ENCODE measurements at places on chromosomes 13 and 19.

DNA sequence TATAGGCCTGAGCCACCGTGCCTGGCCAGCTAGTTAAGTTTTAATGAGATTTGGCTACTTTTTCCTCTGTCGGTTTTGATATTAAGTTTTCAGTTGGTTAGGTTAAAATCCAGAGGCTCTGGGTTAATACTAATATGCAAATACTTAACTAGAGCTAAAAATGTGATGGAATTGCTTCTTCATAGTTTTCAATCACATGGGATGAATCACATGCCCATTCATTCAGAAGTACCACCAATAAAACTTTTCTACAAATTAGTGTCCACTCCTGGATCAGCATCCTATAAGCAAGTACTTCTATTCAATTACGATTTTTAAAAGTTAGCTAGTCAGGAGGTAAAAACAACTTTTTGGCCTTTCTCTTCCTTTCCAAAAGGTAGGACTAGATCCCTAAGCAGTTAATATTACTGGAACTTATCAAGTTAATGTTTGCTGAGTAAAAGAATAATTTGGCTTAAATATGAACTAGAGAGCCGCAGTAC lies 4.3 kb downstream of the SLC25A30 start:
- DNase-seq = peak; percentile 21

GRCh38 chr19:3062165-3063105 lies at the start of gene TLE5:
TLE5 (minus strand) TSS chr19:3062495; CDS start chr19:3062200, 295 bp downstream.
- peak; percentile 62 for DNase-seq

DNA sequence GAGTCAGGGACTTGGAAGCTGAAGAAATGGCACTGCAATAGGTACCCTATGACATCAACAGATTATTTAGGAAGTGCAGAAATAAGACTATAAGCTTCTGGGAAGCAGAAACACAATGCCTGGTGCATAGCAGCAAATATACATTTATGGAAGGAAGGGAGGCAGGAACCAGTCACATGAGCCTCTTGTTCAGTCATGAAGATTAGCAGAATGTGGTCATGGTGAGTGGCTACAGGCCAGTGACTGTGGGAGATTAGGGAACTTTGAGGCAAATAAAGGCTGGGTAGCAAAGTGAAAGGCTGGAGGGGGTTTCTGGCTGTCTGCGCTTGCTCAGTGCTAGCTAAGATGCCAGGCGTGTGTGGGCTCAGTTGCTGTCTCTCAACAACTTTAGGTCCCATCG lies 96.3 kb downstream of the EPSTI1 start:
- no peak for DNase-seq

- DNase-seq = peak; percentile 35
Measured at GRCh38 chr13:30466841-30467252, 1.1 kb upstream of the HMGB1 start.

DNA sequence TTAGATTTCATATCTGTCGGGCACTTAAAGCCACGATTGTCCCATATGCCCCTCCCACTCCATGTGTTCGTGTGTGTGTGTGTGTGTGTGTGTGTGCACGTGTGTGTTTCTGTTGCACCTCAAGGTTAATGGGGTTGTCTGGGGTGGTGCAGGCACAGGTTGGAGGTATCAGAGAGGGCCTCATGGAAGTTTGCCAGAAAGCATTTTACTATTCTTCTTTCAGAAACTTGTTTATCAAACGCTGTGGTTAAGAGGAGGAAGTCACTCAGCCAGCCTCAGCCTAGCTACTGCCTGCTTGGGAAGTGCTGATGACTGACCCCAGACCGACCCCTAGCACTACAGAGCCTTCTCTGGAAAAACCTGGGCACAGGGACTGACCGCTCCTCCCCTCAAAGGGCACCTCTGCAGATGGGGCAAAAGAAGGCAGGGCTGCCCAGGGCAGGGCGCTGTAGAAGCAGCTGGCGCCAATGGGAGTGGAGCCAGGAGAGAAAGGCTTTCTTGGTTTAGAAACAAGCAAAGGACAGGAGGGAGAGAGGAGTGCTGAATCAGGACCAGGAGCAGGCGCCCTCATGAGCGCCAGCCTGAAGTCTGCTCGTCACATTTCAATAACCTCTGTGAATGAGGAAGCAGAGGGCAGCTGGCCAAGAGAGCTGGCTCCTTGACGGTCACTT lies 3.9 kb downstream of the SIAH3 start:
- DNase-seq = no peak

DNA sequence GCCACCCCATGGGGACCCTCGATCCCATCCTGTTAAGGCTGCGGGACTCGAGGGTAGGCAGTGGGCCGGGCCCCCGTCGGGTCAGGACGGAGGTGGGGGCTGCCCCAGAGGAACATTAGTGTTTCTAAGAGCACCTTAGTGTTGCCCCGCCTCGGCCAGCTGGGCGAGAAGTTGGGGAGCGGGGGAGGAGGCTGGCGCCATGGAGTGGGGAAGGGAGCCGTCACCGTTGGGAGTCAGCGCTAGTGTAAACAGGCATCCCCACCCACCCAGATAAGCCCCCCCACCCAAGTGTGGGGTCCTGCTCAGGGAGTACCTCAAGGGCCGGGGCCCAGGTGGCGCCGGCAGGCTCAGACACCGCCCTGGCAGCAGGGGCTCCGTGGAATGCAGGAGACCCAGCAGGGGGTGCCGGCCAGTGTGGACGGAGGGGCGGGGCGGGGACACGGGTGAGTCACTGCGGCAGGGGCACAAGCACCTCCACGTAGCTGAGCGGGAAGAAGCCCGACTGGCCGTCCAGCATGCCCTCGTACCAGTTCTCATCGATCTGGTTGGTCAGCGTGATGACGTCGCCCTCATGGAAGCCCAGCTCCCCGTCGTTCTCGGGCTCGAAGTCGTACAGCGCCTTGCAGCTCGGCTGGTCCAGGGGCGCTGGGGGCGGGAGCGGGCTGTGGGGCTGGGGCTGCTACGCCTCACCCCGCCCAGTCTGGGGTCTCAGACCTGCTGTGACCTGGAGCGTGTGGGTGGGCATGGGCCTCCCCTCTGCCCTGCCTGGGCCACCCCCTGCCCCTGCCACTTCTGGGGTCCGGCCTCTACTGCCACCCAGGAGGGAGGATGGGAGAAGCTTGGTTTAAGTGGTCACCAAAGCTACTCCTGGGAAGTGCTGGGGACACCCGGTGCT lies 18.0 kb downstream of the MPND start:
- no peak for DNase-seq

GRCh38 chr13:26476111-26476781 lies 81.2 kb upstream of the WASF3 start:
- peak; percentile 61 for DNase-seq

DNA sequence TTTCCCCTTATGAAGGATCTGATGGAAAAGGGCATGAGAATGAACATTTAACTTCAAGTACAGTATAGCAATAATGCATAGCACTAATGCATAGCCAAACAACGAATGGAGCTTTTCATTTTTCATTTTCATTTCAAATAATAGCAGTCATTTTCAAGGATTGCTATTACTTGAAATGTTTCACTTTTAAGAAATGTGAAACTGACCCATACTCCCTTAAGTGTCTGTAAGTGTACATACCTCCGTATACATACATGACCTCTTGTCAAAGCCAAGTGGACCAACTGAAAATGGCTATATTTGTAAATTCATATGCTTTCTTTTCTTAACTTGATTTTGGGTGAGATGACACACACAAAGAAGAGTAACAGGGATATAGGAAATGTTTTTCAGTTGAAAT lies 3.8 kb downstream of the RAP2A start:
- DNase-seq = no peak

- no peak for DNase-seq
Measured at GRCh38 chr19:18635831-18636182, 1.0 kb upstream of the KLHL26 start.
